ENCODE measurements at places on chromosomes 7 and 10. TPM values are rescaled to one million over a fixed set of nuclear protein-coding genes. Genes with fewer than 3 reads are reported as not detected.

GRCh38 chr7:128240696-128241386 lies at the start of gene LEP:
TSS of gene LEP (plus strand) at chr7:128241278. CDS start at chr7:128252019, 10,741 bp downstream.
- H3K4me3 ChIP-seq: no peak within 1 kb of the TSS
- peaks cover 12% of the 10 kb centered on the region for H3K4me1 ChIP-seq
- no peak for DNase-seq

DNA sequence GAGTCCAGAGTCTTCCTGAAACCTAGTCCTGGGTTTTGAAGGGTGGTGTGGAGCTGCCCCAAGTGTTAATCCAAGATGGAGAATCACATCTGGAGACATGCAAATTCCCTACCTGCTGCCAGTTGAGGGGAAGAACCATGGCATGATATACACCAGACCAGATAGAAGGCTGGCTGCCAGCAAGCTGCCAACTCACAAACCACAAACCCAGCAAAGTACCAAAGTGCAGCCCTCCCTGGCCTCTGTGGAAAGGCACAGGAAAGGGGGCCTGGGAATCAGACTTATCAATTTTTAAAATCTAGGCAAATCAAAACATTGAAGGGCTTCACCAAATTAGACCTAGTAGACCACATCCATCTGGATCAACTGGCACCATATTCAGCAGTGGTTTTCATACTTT lies 157.0 kb downstream of the TMEM26 start:
- no peak overlapping the region for H3K4me3 ChIP-seq
- DNase-seq: no peak

DNA sequence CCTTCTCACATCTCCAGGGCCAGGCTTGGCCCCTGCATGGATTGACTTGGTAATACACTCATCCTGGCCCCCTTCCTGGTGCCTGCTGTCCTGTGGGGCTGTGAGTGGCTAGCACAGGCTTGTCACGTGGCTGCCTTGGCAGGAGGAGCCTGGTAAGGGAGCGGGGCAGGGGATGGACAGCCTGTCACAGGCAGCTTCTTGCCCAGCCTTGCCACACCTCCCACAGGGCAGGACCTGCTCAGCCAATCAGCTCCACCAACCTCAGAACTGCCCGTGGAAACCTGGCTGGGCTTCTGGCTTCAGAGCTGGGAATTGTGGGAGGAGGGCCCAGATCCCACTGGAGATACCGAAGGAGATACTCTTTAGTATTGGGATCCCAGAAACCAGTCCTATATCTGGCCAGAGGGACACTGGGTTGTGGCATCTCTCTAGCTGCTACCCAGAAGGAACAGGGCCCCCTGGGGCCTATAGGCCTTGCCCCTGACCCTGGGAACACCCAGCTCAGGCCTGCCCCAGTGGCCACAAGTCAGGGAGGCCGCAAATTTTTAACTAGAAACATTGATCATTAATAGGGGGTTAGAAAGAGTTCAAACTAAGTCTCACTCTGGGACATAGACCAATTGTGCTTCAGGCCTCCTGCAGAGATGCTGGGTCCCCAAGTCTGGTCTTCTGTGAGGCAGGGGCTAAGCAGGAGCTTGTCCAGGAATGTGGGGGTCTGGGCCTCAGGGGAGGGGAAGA lies at the start of gene HOGA1:
HOGA1 (plus strand) TSS at position 330 of the 738 bp plus-strand sequence; CDS start at position 645, 315 bp downstream.
- peak; percentile 35 for DNase-seq
- H3K4me1 ChIP-seq: no peaks in the 10 kb centered on the region
- no peaks in the 10 kb centered on the region for H3K36me3 ChIP-seq
- no peak within 1 kb of the TSS for H3K4me3 ChIP-seq

GRCh38 chr7:93367254-93367653 lies 135.1 kb downstream of the VPS50 start:
- no peaks in the 10 kb centered on the region for H3K36me3 ChIP-seq
- DNase-seq: no peak
- no peak overlapping the region for H3K27ac ChIP-seq
- H3K27me3 ChIP-seq: no peaks in the 10 kb centered on the region
- no peak overlapping the region for H3K4me3 ChIP-seq

The CALN1 gene
- not detected for total RNA-seq

- H3K4me3 ChIP-seq: no peak overlapping the region
- no peak for DNase-seq
- no peaks in the 10 kb centered on the region for H3K27me3 ChIP-seq
- peaks cover 48% of the 10 kb centered on the region for H3K4me1 ChIP-seq
- H3K27ac ChIP-seq: peak overlapping the region; percentile 85
Measured at GRCh38 chr10:72321248-72322029, 33.3 kb downstream of the DNAJB12 start.

The GPR15LG gene
- total RNA-seq: not detected

The CALCR gene
- total RNA-seq: not detected

DNA sequence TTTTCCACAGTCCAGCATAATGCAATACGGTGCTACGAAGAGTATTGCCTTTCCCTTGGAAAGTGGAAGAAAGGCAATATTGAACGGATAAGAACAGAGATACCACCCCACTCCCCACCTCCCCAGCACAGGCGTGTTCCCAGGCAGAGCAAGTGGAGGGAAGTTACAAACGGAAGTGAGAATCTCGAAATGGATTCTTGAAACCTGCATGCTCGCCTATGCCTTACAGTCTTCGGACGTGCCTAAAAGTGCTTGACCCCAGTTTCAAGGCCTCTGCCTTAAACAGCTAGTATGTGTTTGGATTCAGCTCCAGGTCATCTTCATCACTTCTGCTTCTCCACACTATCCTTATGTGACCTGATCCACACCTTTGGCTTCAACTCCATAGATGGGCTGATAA lies 35.0 kb upstream of the USP6NL start:
- DNase-seq: no peak
- H3K27me3 ChIP-seq: no peaks in the 10 kb centered on the region
- no peaks in the 10 kb centered on the region for H3K4me1 ChIP-seq
- H3K4me3 ChIP-seq: no peak overlapping the region
- no peaks in the 10 kb centered on the region for H3K36me3 ChIP-seq

GRCh38 chr10:90418869-90419652 lies 438.8 kb downstream of the HTR7 start:
- H3K36me3 ChIP-seq: no peaks in the 10 kb centered on the region
- H3K27ac ChIP-seq: peak overlapping the region; percentile 84
- DNase-seq: peak; percentile 85
- H3K4me3 ChIP-seq: no peak overlapping the region
- H3K4me1 ChIP-seq: peaks cover 28% of the 10 kb centered on the region

- DNase-seq: no peak
- no peak overlapping the region for H3K27ac ChIP-seq
- H3K27me3 ChIP-seq: no peaks in the 10 kb centered on the region
Measured at GRCh38 chr10:80493522-80494051, 39.5 kb downstream of the TSPAN14 start.

DNA sequence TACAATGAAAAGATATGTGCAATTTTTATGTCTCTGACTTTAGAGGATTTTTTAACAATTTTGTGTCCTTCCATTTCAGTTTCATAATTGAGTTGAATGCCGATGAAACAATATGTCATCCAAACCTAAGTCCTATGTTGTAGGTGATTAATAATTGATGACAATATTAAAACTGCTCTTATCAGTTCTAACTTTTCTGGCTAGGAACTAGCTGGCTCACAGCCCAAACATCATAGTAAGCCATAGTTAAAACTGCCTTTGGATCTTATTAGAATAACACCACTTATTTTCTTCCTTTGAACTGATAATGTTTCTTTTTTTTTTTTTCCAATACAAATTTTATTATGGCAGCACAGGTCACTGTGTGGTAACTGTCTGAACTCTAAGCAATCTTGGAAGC lies 230.9 kb downstream of the GRM8 start:
- H3K4me3 ChIP-seq: no peak overlapping the region
- H3K27ac ChIP-seq: no peak overlapping the region
- no peak for DNase-seq

The EPDR1 gene
- 22.7 TPM for total RNA-seq

- no peak overlapping the region for H3K27ac ChIP-seq
- no peaks in the 10 kb centered on the region for H3K4me1 ChIP-seq
- H3K4me3 ChIP-seq: peak overlapping the region; percentile 16
- H3K27me3 ChIP-seq: no peaks in the 10 kb centered on the region
Measured at GRCh38 chr10:42594246-42594650, 44.1 kb downstream of the ZNF33B start.

The KCP gene
- total RNA-seq: 3.4 TPM

DNA sequence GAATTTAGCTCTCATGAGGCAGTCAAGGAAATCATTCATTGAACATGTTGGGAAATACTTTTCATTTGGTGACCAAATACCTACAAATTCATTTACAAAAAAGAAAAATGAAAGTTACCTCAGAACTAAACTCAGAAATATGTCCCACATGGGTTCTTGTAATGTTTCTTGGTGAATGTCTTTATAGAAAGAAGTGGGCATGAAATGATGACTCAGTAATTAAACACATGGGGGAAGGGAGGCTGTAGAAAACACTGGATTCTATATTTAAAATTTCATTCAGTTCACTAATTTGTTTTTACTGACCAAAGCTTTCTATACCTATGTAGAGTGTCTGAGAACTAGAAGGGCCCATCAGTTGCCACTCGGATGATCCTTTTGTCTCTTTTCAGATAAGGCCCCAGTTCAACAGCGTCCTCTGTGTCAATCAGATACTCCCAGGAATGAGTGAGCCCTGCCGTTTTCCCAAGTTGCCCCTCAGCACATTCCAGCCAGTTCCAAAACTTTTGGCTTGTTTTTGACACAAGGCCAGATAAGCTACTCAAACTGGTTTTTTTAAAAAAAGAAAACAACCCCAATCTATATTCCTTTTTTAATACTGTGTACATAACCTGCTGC lies 49.3 kb upstream of the AGBL3 start:
- H3K27ac ChIP-seq: no peak overlapping the region
- peaks cover 6% of the 10 kb centered on the region for H3K4me1 ChIP-seq
- H3K4me3 ChIP-seq: no peak overlapping the region
- DNase-seq: no peak

GRCh38 chr7:55043691-55044370 lies 25.0 kb downstream of the EGFR start:
- no peak overlapping the region for H3K4me3 ChIP-seq
- no peak for DNase-seq
- H3K27me3 ChIP-seq: no peaks in the 10 kb centered on the region
- H3K36me3 ChIP-seq: peaks cover 14% of the 10 kb centered on the region
- no peaks in the 10 kb centered on the region for H3K4me1 ChIP-seq

- H3K4me3 ChIP-seq: no peak overlapping the region
- H3K27me3 ChIP-seq: no peaks in the 10 kb centered on the region
- no peaks in the 10 kb centered on the region for H3K36me3 ChIP-seq
- H3K27ac ChIP-seq: no peak overlapping the region
- DNase-seq: peak; percentile 24
- 0 out of 2 replicates have a peak, but pooled peaks cover 5% of the 10 kb centered on the region for H3K4me1 ChIP-seq
Measured at GRCh38 chr10:54666192-54666591, 134.8 kb downstream of the PCDH15 start.
